ENCODE measurements at places on chromosomes 13 and 19.

GRCh38 chr13:50125554-50126262 is 110.5 kb downstream of the KCNRG start:
- peak; percentile 93 for DNase-seq

DNA sequence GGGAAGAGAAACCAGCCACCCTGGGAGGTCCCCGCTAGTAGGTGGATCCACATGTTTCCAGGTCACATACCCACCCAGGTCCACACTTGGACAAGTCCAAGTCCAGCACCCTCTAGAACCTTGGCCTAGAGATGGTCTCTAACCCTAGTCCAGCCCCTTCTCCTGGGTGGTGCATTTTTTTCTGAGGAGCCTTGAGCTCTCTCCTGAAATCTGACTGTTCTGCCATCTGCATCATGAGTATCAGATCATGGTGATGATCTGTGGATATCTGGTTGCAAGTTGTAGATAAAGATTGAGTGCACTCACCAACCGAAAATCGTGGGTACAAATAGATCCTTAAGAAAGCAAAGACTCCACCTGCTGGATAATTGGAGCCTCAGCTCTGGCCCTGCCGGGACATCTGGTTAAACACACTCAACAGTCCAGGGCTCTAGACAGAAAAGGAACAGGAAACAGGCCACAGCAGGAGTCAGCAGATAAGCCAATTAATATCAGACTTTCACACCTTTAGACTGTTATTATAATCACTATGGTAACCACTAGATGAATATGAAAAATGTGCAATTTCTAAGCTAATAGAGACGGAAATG is 41.1 kb downstream of the GPR12 start:
- DNase-seq = peak; percentile 85

GRCh38 chr19:29923653-29924052 is 18.4 kb upstream of the URI1 start:
- no peak for DNase-seq

- no peak for DNase-seq
These were observed 1.0 kb upstream of the GTF2F1 start for GRCh38 chr19:6393983-6394412.

DNA sequence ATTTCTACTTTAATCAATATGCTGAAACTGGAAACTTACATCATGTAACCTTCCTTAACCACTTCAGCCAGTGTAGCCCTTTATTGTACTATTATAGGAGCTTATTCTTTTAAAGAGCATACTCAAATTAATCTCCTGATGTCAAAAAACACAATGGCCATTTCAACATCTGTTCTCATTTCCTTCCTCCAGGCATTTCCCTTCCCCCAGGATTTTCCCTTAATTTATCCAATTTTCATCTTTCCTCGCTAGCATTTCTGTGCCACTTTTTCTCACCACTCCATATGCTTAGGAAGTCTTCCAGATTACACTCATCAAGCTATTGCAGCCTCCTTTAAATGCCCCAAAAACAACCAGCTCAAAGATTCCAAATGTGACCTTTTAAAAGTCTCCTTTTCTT is 265.0 kb downstream of the PCDH9 start:
- DNase-seq = no peak

DNA sequence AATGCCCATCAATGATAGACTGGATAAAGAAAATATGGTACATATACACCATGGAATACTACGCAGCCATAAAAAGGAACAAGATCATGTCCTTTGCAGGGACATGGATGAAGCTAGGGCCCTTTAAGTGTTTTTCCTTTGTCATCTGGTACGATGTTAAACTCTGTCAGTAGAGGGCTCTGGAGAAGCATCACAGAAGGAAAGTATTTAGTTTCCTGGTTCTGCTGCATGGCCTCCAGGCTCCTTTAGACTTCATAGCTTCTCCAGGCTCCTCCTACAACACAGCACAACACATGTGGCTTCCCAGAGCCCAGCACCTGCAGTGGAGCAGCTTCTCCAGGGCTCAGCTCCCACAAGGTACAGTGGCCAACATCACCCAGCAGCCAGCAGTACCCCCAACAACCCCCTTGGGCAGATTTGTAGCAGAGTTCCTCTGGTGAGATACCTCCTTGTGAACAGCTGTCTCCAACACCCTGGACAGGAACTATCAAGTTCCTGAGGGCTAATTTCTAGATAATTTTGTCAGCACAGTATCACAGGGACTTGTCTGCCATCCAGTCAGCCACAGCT is 63.4 kb downstream of the KCTD12 start:
- peak; percentile 43 for DNase-seq

GRCh38 chr13:46172531-46172991 is 9.4 kb downstream of the LCP1 start:
- no peak for DNase-seq

- DNase-seq = no peak
These were observed 9.2 kb downstream of the RCN3 start for GRCh38 chr19:49536921-49537462.

- DNase-seq = no peak
These were observed 787.9 kb upstream of the KLHL1 start for GRCh38 chr13:70896136-70896535.
